ENCODE measurements at places on chromosomes 2 and 18.

DNA sequence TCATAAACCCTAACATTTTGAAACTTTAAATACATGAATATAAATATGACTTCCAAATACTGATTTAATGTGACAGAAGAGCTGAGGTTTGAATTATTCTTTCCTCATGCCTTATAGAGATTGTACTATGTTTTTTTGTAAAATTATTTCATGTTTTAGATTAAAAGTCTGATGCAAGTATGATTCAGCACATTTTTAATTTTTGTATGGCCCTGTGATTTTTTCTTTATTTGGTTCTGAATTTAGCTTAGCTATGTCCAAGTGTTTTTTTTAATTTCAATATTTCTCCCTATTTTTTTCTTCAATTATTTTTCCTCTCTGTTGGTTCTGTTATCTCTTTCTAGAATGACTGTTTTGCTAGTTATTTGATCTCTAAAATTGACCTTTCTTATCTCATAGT is 552.1 kb downstream of the XIRP2 start:
- no peak for DNase-seq

DNA sequence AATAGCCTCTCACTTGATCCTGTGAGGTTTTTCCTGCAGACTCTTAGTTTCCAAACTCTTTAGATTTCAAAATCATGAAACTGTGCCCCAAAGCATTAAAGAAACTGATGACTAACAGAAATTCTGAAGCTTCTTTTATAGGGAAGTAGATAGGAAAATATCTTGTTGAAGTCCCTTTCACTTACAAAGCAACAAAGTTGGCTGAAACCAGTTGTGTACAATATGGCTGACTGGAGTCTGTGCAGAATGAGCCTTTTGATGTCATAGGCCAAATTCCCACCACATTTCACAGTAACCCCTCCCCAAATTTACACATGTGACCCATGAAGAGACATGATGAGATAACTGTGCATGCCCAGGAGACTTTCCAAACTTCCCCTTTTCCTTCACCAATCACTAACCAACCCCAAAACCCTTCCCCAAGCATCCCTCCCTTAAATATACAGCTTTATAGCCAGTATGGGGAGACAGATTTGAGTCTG is 61.7 kb upstream of the NCK2 start:
- DNase-seq = no peak

GRCh38 chr2:231312066-231312465 is 83.4 kb upstream of the B3GNT7 start:
- DNase-seq = no peak

DNA sequence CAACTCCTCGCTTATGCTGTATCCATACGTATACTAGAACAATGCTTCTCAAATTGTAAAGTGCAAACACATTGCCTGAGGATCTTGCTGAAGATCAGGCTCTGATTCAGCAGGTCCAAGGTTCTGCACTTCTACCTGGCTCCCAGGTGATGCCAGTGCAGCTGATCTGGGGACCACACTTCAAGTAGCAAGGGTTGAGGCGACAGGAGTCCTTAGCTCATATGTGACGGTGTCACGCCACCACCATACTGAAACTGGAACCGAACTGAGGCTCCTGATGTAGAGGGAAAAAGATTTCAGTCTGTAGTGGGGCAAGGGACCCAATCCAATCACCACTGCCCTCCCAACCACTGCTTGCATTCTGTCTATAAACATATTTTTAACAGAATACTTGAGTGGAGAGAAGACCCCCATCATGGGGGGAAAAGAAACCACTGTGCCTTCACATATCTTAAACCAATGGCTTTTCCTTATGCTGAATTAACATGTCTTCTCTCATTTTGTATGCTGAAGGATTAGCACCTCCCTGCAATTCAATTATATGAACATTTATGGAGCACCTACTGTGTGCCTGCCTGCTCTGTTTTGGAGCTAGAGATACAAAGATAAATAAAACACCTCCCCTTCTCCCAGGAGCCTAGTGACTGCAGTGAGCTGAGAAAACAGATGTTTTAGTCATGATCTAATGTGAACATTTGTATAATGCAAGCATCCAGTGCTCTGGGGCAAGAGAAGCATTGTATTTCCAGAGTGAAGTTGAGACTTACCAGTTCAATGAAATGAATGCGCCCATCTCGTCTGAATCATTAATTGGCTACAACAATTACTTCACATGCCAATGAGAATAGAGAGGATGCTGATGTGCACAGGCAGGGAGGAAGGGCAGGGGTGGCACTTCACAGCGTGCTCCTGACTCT is 6.6 kb upstream of the ASAP2 start:
- DNase-seq = no peak

GRCh38 chr18:55413474-55413873 is 174.5 kb downstream of the TCF4 start:
- no peak for DNase-seq

- DNase-seq = no peak
These were observed 48.3 kb upstream of the TMEM18 start for GRCh38 chr2:725468-725867.

GRCh38 chr2:224658780-224659405 is 57.3 kb downstream of the CCDC195 start:
- DNase-seq = no peak

DNA sequence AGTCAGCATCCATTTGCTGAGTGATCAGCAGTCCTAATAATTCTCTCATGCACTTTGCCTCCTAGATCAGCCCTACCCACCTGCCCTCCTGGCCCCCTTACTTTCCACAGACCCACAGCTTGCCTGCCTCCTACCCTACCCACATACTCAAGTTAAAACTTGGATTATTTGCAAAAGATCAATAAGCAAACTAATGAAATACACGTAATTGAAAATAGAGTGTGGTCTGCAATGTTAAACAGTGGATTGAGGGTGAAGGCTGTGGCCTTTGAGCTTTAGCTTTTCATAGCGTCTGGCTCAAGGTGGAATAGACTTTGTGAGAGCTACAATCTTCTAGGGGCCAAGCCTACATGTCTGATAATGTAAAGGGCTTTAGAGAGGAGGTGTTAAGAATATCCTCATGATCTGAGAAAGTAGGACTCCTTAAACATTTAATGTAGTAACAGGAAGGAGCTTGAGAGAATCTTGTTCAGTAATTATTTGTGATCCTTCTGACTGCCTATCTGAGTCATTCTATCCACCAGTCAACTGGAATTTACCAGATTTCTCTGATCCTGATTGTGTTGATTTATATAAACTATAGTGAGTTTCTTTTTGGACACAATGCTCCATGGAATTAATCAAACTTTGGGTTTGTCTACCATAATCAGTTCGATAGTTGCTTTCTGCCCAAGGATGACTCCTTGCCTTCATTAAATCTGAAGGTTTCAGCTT is 310.0 kb downstream of the HRH4 start:
- no peak for DNase-seq

- no peak for DNase-seq
These were observed 1.9 kb upstream of the STAT1 start for GRCh38 chr2:191015831-191016230.

DNA sequence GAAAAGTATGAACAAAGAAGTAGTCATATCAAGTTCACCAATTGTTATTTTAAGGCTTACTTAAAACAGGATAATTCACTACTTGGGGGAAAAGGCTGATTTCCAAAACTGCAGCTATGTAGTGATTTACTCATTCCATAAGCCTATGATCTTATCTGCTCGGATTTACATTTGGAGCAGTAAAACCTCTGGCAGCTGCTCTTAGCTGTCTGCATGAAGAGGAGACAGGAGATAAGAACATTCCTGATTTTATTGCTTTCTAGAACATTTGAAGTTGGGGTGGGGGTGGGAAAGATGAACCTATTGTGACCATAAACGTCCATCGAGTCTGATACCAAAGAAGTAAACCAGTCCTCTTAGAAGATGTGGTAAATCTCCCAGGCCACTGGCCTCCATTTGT is 120.9 kb downstream of the MMADHC start:
- no peak for DNase-seq

DNA sequence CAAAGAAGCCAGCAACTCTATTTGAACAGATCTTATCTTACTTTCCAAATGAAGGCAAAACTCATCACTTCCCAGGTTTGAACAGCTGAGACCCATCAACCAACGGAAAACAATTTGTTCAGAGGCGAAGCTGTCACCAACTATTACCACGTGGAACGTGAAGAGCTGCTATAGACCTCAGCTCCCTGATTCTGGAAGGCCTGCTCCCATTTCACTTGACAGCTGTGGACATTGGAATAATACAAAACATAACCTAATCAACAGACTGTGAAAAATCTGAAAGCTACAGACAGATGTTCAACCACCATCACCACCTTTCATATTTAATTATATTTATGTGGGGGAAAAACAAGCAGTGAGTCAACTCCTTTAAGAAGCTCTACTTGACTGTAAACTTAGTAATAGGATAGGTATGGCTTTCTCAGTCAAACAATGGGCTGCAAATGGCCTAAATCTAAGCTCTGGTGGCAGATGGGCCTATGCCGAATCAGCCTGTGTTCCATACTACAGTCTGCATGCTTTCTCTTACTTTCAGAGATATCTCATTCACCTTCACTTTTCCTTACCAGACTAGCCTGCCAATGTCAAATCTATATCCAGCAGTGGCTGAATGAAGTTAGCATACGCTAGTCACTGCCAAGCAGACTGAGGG is 896.4 kb downstream of the TDRD15 start:
- no peak for DNase-seq

GRCh38 chr18:13563390-13563805 is 163.0 kb downstream of the FAM210A start:
- DNase-seq = no peak

- DNase-seq = no peak
These were observed 123.2 kb downstream of the OLA1 start for GRCh38 chr2:174125090-174125489.

GRCh38 chr2:129673234-129673633 is 306.2 kb upstream of the RAB6C start:
- DNase-seq = no peak

DNA sequence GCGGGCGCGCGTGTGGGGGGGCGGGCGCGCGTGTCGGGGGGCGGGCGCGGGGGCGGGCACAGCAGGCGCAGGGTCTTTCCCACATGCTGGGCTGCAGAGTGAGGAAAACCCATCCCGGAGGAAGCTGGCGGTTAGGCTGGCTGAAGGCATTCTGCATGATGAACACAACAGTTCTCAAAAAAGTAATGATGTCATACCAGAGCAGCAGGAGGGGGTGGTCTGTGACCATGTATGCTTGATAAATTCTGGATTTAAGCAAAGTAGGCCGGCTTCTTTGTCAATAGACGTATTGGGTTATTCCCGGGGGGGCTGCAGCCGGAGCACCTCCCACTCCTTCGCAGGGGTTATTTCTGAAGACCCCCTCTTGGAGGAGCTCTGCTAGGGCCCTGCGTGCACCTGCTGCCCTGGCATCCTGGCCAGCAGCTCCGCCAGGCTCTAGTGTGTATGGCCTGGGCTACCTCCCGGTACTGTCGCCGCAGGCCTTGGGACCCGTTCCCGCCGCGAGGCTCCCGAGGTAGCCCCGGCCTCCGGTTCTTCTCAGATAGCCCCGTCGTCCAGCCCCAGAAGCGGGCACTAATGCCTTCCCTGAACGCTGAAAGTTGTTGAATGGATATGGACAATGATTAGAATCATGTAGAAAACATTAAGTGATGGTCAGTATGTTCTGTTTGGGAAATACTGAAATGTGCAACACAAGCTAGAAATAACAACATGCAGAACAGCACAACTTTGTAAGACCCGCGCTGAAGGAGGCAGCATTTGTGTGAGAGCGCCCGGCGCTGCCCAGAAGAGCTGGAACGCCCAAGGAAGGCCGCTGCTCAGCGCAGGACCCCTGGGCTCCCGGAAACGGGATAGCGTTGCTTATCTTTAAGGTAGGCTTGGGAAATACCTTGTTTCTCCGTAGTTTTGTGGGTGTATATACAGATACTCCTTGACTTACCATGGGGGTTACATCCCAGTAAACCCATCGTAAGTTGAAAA is 101.4 kb upstream of the RAB6C start:
- peak; percentile 26 for DNase-seq

DNA sequence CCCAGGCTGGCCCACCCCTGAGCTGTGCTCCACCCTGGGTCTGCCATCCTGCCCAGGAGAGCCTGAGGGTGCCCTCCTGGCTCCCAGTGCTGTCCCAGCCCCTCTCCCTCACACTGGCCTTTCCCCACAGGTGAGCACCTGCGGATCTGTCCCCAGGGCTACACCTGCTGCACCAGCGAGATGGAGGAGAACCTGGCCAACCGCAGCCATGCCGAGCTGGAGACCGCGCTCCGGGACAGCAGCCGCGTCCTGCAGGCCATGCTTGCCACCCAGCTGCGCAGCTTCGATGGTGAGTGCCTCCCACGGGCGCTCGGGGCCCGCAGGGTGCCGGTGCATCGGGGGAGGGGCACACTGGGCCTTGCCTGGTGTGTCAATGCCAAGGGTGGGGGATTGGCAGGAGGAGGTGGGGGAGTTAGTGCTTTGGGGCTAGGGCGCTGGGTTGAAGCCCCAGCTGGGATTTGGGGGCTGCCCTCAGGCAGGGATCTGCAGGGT is 23.5 kb downstream of the GPC1 start:
- DNase-seq = no peak

DNA sequence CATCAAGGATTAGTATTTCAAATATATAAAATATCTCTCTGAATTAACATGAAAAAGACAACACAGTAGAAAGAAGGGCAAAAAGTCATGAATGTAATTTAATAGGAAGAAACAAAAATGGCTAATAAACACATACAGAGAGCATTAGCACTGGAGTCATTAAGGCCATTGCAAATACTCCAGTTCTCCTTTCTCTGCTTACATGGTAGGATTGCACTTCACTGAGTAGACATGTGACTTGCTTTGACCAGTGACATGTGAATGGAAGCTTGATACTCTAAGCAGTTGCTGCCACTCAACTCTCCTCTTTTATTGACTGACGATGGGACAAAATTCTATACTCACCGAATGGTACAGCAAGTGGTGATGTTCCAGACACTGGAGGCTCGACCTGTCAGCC is 153.9 kb upstream of the LGALSL start:
- no peak for DNase-seq

GRCh38 chr2:177983183-177983788 is 89.3 kb downstream of the PDE11A start:
- no peak for DNase-seq

DNA sequence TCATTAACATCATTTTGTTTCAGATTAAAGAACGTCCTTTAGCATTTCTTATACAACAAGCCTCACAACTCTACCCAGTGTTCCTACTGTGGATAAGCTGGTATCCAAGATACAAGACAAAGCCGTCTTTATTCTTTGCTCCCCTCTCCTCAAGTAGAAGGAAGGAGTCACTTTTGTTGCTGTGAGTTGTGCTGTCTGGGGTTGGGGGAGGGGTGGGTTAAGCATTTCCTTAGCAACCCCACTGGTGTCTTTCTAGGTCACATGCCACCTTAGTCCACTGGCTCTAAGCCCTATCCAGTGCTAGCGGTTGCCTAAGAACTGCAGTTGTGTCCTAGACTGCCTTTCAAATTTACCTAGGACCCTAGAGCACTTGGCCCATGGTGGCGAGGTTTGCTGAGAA is 155.6 kb upstream of the PIEZO2 start:
- no peak for DNase-seq

- no peak for DNase-seq
These were observed 66.7 kb downstream of the SKA1 start for GRCh38 chr18:50441501-50441900.

All from central memory CD4-positive, alpha-beta T cell (primary cell).